ENCODE measurements at places on chromosomes 4 and X.

- DNase-seq = no peak
These were observed 58.4 kb upstream of the SCOC start for GRCh38 chr4:140315019-140315418.

GRCh38 chr4:11286533-11286932, 142.2 kb downstream of the HS3ST1 start:
- DNase-seq = no peak

- DNase-seq = no peak
These were observed 79.9 kb upstream of the ATOH1 start for GRCh38 chr4:93748373-93749291.

GRCh38 chr4:155578219-155578618, 88.4 kb upstream of the GUCY1A1 start:
- DNase-seq = no peak

- DNase-seq = no peak
These were observed 8.1 kb upstream of the RPGR start for GRCh38 chrX:38335382-38335781.

- no peak for DNase-seq
These were observed 201.6 kb downstream of the QDPR start for GRCh38 chr4:17310269-17310652.

DNA sequence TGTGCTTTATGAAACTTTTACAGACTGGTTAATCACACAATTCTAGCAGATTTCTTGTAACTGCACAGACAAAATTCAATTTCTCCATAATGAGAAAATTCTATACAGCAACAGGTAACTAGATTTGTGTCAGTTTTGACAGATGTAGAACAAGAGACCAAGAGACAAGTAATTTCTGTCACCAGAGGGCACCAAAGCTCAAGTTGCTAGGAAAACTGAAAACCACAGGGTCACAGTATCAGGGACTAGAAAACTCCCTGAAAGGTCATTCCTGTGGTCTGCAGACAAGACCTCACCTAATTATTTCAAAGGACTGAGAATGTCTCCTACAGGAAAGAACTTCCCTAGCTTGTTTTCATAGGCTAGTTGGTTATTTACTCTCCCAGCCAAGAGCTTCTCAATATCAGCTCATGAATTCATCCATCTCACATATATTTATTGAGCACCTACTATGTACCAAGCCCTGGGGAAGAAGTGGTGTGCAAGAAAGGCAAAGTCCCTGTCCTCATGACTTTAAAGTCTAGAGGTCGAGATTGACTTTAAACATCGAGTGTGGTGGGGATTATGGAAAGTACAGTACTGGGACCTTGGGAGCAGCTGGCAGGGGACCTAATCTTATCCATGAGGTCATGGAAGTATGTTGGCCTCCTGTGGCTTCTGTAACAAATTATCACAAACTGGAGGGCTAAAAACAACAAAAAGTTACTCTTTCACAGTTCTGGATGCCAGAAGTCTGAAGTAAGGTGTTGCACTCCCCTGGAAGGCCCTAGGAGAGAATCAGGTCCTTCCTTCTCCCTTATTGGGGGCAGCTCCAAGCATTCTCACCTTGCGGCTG, 47.8 kb upstream of the SETD7 start:
- peak; percentile 75 for DNase-seq

GRCh38 chrX:5775846-5776430, 452.7 kb downstream of the NLGN4X start:
- no peak for DNase-seq

GRCh38 chrX:68669094-68669860, 21.8 kb downstream of the STARD8 start:
- DNase-seq = no peak

DNA sequence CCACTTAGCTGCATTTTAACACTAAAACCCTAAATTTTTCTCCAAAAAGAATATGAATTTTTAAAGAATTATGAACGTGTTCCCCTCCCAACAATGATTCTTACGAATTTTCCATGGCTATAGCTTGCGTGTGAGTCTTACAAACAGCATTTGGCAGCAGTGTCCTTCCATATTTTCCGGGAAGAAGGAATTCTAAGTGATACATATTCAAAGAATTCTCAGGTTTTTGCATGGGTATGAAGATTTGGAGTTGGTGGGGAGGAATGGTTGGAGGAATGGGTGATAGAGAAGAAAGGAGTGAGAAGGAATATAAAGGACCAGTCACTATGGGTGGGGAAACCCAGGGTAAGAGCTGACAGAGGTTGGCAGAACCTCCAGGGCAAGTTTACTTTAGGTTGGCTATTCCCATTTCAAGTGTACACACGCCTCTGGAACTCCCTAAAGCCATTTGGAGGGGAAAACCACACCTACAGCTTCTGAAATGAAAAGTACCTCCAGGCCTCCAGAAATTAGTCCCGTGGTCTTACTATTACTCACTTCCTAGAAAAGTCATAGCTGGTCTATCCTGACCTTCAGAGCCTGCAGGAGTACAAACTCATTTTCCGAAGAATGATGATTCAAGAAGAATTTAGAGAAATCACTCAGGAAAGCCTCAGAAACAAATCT, 420.8 kb upstream of the DIPK2B start:
- peak; percentile 44 for DNase-seq

DNA sequence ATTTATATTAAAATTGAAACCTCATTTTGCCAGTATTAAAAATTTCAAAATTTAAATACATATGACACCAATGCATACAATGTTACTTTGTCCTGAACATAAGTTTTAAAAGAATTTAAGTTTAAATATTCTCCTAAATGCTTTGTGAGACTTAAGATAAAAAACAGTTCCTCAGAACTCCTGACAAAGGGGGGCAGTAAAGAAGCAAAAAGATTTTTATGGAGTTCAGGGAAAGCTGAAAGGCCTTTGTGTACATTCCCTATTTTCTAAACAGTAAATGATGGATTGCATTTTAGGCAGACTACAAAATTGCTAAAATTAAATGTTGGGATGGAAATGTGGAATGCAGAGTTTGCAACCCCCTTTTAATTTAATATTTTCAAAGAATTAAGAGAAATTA, 81.7 kb downstream of the SNCA start:
- no peak for DNase-seq

GRCh38 chr4:95190751-95191436, 357.9 kb downstream of the UNC5C start:
- DNase-seq = no peak

GRCh38 chr4:105061136-105061696, 85.5 kb upstream of the TET2 start:
- peak; percentile 93 for DNase-seq

- DNase-seq = no peak
These were observed 181.6 kb downstream of the HNRNPD start for GRCh38 chr4:82192017-82192673.

DNA sequence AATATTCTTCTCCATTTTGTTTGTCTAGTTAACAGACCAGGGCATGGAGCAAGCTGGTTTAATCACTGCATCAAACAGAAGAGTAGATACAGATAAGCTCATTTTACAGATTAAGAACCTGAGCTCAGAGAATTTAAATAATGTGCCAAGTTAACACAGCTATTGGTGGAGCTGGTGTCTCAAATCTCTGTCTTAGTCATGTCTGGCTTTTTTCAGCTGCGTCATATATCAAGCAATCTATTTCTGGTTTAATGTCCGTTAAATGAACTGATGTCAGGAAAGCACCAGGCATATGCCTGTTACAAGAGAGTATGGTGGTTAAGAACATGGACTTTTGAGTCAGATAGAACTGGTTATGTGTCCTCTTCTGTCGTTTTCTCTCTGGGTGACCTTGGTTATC, 79.8 kb upstream of the ADGRA3 start:
- DNase-seq = no peak

- DNase-seq = no peak
These were observed 21.7 kb downstream of the KIAA0232 start for GRCh38 chr4:6804082-6804752.

GRCh38 chr4:112060212-112060611, 85.0 kb upstream of the FAM241A start:
- DNase-seq = peak; percentile 46

DNA sequence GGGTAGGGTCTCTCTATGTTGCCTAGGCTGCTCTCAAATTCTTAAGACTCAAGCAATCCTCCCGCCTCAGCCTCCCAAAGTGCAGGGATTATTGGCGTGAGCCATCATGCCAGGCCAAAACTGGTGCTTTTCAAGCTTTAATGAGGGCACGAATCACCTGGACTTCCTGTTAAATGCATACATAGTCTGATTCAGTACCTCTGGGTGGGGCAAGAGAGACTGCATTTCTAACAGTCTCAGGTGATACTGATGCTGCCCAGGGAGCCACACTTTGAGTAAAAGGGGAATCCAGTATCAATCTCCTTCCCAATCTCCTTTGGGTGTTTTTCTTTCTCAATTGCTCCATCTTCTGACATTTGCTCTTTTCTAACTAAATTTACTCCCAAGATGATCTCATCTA, 96.5 kb downstream of the SH3RF1 start:
- DNase-seq = peak; percentile 43

DNA sequence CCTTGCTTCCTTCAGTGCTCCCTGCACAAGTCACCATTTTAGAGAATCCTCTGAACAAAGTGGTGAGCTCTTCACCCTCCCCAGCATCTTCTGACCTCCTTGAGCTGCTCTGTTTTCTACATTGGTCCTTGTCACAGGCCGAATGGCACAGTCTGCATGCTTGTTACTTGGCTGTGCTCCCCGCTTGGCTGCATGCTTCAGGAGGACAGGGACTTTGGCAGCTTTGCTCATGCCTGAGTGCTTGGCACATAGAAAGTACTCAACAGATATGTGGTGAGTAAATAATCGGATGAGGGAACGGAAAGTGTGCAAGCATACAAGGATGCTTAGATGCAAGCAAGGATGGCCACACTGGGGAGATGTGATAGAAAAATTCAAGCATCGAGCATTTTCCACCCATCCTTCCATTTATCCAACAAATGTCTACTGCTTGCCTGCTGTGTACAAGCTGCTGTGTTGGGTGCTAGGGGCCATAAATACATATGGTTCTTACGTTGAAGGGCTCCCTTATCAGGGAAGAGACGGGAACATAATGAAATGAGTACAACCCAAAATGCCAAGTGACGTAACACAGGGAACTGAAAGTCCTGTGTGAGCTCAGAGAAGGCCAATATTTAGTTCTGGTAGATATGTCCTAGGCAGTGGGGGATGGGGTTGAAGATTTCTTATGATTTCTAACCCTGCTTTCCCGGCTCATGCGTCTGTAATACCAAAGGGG, 31.2 kb downstream of the SLC2A9 start:
- DNase-seq = no peak

DNA sequence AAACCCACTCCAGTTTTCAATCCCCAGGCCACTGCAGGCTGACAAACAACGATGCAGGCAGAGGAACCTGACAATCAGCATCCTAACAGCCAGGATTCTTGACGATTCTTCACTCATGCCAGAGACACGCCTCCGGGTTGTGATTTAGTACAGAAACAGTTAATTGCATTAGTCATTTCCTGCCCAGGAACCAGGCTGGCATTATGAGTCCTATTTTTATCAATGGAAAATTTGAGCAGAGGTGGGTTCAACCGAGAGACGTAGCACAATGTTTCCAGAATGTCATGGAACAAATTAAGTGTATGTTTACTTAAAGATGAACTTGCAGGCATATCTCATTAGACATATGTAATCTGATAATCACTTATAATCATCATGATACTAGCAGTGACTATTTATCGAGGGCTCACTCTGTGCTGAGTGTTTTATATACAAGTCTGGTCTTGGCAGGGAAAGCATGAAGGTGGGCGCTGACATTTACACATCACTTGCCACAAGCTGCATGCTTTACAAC, 159.7 kb downstream of the NSUN7 start:
- peak; percentile 61 for DNase-seq

GRCh38 chrX:119758731-119759247, 401 bp downstream of the SOWAHD start:
- DNase-seq = peak; percentile 31

DNA sequence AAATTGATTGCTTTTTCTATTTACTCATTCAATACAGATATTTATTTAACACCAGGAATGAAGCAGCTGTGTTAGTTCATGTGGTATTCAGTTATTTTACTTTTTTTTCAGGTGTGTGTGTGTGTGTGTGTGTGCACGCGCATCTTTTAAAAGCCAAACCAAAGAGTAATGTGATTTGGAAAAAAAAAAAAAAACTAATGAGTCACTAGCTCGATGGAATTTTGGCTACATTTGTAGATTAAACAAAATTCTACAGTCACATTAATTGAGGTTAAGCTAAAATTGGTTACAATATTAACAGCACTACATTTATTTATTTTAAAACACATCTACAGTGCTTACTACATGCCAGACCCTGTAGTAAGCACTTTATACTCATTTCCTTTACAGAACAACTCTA, 66.8 kb downstream of the HHIP start:
- DNase-seq = peak; percentile 51

All from kidney tubule cell (primary cell).